ENCODE measurements at places on chromosomes 6 and 20.
A peak's percentile ranks its signal among the peaks of the same experiment; 100 is the strongest.

DNA sequence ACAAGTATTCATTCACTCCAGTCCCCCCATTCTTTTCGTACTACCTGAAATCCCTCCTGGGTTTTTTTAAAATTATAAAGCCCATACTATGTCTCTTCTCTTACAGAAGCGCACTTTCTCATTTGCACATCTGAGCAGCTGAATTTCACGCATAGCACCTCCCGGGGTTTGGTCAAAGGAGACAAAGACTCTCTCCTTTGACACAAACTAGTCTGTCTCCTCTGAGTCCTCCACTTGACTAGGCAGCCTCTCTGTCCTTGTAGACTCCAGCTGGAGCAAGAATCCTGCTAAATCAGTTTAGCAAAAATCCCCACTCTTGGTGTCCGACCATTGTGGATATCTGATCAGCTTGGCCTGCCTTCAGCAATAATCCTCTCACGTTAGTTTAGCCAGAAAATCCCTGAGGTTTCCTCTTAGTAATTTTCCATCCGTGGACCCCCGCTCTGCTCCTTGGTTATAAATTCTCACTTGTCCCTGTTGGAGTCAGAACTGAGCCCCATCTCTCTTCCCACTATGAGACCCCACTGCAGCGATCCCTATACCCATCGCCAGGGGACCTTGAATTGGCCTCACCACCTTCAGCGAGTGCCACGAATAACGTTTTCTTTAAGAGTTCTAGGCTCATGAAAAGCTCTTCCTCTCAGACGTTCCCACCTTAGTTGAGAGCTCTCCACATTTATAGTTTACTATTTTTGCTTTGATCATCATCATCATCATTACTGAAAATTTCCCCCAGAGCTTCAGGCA, 29.0 kb downstream of the PDYN start:
- no peak for DNase-seq

DNA sequence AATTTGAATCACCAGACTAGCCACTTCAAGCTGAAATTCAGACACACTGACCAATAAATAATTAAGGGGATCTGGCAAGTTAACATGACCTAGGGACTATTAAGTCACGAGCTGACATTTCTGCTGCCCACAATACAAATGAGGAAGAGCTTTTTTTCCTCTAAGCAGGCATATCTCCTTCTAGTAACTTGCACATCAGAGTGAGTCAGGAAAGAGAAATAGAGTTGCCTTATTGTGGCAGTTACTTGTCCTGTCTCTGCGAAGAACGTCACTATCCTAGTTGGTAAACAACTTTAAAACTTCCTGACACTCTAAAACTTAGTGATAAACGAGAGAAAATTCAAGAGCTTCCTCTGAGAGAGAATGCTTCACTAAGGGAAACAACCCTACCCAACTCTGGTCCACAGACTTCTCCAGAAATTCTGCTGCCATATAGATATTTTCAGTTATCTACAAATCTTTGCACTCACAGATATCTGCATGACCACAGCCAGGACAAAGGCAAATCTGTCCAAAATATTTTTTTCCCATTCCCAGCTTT, 4.2 kb downstream of the PLA2G7 start:
- no peak for DNase-seq

- no peak for DNase-seq
These were observed 541.0 kb upstream of the SPTLC3 start for GRCh38 chr20:12467758-12468157.

GRCh38 chr20:33303595-33303994, 20.6 kb downstream of the BPIFB1 start:
- DNase-seq, result no peak

DNA sequence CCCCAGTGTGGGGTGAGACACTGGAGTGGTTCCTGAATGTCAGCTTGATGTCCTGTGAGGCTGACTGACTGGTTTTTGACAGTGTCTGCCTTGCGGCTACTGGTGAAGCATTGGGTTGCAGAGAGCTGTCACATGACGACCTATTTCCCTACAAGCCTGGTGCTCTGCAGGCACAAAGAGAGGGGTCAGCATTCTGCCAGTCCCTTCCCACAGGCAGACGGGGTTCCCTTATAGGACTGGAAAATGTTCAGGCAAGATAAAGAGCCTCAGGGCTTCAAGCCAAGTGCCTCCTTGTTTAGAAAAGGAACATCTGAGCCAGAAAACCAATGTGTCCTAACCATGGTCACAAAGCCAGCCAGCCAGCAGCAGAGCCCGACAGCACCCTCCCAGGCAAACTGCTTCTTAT, 11.0 kb downstream of the LY86 start:
- DNase-seq, result no peak

DNA sequence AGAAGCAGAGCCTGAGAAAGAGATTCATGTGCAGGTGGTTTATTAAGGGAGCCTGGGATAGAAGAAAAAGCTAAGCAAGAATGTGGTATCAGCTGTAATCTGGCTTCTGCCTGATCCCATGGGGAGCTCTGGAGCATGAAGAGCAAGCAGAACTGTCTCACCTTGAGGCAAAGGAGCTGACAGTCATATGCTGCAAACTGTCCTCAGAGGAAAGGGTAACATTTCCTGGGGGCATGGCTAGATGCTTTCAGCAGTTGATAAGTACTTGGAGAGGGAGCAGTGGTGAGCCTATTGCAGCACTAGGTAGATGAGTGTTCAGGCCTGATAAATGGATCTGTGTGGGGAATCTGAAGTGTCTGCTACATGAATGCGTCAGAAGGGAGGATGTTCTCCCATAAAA, 621.5 kb upstream of the BTBD3 start:
- no peak for DNase-seq

- DNase-seq, result no peak
These were observed 12.1 kb upstream of the REV3L start for GRCh38 chr6:111494951-111495635.

- no peak for DNase-seq
These were observed 137.7 kb upstream of the MAFB start for GRCh38 chr20:40826699-40827098.

- DNase-seq, result no peak
These were observed 4.0 kb upstream of the CCN2 start for GRCh38 chr6:131955192-131955591.

- no peak for DNase-seq
These were observed 316.6 kb upstream of the JARID2 start for GRCh38 chr6:14929291-14929690.

GRCh38 chr6:95292011-95292410, 285.3 kb upstream of the MANEA start:
- no peak for DNase-seq

DNA sequence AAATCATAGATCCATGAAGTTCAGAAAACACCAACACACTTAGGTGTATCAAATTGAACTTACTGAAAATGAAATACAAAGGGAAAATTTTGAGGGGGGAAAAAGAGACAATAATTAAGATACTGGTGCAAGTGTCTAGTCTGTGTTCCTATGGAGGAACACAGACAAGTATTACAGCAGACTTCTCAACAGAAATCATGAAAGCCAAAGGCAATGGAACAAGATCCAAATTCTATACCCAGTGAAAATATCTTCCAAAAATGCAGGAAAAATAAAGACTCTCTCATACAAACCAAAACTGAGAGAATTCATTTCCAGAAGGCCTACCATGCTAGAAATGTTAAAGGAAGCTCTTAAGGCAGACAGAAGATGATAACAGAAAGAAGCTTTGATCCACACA, 63.1 kb downstream of the NRN1 start:
- no peak for DNase-seq

- DNase-seq, result no peak
These were observed 68.3 kb downstream of the AFG1L start for GRCh38 chr6:108363113-108363512.

- peak; percentile 84 for DNase-seq
These were observed 54.7 kb upstream of the HFE start for GRCh38 chr6:26032340-26033084.

DNA sequence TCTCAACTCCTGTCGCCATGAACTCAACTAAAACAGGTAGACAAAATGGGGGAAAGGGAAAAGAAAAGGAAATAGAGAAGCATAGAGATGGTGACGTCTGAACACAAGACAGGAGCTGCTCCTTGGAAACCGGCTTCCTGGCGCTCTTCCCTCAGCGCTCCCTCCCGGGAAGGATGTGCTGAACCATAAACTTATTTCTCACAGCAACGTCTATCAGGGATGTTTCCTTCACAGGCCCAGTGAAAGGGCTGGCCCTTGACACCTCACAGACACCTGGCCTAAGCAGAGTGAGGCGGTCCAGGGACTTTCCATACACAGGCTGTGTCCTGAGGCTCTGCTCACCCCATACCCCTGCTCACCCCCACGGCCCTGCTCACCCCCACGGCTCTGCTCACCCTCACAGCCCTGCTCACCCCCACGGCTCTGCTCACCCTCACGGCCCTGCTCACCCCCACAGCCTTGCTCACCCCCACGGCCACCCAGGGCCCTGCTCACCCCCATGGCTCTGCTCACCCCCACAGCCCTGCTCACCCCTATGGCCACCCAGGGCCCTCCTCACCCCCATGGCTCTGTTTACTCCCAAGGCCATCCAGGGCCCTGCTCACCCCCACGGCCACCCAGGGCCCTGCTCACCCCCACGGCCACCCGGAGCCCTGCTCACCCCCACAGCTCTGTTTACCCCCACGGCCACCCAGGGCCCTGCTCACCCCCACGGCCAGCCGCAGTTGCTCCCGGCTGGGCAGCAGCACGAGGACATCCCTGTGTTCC, 653 bp downstream of the FRMD1 start:
- DNase-seq, result no peak

- DNase-seq, result no peak
These were observed 72.0 kb upstream of the THEMIS start for GRCh38 chr6:127972815-127973214.

DNA sequence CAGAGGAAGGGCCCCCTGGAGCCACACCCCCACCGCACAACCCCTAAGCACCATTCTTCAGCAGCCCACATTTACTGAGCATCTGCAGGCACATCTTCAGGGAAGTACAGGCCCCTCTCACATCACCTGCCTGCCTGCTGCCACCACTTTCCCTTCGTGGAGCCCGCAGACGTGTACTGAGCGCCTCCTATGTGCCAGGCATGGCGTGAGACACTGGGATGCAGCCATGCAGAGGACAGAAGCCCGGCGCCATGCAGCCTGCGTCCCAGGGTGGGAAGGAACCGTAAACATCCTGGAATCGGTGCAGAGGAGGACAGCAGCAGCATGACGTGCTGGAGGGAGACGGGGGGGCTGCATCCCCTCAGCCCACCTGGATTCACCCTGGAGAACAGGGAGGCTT, 78.1 kb downstream of the GRM4 start:
- no peak for DNase-seq

DNA sequence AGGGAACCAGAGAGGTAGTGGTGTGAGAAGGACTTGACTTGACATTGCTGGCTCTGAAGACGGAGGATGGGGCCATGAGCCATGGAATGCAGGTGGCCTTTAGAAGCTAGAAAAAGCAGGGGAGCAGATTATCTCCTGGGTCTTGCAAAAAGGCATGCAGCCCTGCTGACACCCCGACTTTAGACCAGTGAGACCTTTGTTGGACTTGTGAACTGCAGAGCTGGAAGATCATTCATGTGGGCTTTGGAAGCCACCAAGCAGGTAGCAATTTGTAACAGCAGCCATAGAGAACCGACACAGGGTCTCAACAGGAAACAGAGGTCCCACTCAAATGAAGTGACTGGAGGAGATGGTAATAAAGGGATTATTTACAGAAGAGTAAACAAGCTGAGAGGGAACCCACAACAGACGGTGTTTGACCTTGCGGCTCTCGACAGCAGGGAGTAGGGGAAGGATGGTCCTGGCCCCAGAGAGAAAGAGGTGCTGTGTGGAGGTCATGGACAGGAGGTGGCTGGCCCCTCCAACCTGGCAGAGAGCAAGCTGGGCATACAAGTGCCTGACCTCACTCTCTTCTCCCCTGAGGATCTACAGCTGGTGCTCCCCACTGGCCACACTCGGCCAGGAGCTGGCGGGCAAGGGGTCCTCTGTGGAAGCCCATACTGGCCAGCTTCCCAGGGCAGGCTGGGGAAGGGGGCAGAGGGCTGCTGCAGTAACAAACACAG, 43.9 kb downstream of the SLC22A23 start:
- DNase-seq, result no peak

DNA sequence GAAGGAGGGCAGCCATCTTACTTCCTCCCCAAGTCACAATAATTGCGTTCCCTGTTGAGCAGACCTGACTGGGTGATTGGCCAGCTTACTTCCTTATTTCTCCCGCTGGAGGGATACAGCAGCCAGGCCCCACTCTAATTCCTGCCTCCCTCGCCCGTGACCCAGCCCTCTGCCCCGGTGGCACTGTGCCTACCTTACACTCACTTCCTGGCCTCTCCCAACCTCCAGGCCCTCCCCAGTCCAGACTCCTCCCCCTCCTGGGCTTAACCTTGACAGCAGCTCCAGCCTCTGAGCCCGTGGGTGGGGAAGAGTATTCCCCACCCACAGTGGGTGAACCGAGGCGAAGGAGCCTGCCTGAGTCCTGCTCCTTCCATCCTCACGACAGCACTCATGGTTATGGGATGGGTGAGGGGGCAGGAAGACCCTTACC, 3.0 kb downstream of the BAK1 start:
- DNase-seq, result peak; percentile 97

DNA sequence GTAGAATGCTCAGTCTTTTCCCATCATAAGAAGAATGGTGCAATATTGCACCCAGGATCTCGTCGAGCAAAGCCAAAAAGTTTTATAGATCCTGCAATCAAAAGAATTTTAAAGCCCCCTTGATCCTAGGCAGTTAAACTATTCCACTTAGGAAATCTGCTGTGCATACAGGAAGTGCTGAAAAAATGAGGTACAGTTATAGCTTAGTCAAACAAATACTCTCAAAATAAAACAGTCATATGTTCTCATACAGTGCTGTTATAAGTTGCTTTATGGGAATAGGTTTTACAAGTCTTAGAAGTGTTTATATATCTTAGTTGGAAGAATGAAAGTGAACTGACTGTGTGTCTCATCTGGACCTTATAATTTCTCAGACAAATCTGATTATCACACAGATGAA, 232.6 kb upstream of the RAB32 start:
- no peak for DNase-seq

DNA sequence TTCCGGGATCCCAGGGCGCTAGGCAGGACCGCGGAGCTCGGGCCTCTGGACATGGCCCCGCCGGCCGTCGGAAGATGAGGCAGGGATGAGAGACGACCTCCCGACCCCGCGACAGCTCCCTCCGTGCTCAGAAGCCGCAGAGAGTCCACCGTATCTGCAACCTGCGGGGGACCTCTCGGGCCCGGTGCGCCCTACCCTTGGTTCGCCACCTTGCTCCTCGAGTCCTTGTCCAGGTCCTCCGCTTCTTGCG, 301 bp downstream of the PPP1R3D start:
- DNase-seq, result no peak

GRCh38 chr6:140393665-140394540, 1019.5 kb upstream of the CITED2 start:
- no peak for DNase-seq

Measured in KBM-7 (cell line).